ENCODE measurements at places on chromosomes 1 and 21.

DNA sequence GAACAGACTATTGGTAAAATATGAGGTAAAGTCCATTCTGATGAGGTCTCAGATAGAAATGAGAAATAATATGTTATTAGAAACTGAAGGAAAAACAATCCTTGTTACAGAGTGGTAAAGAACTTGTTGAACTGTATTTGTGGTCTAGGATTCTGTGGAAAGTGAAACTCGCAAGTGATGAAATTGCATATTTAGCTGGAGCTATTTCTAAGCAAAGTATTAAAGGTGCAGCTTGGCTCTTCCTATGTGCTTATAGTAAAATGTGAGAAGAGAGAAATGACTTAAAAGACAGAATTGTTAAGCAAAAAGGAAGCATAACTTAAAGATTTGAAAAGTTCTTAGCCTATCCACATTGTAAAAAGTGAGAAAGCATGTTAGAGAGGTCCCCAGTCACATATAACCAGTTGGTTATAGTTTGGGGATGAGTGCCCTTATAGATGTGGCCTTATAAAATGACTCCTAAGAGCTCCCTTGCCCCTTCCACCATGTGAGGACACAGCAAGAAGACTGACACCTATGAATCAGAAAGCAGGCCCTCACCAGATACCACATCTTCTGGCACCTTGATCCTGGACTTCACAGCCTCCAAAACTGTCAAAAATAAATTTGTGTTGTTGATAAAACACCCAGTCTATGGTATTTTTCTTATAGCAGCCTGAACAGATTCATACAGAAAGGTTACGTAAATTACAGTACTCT, 24.8 kb downstream of the PHTF1 start:
- DNase-seq, result no peak

DNA sequence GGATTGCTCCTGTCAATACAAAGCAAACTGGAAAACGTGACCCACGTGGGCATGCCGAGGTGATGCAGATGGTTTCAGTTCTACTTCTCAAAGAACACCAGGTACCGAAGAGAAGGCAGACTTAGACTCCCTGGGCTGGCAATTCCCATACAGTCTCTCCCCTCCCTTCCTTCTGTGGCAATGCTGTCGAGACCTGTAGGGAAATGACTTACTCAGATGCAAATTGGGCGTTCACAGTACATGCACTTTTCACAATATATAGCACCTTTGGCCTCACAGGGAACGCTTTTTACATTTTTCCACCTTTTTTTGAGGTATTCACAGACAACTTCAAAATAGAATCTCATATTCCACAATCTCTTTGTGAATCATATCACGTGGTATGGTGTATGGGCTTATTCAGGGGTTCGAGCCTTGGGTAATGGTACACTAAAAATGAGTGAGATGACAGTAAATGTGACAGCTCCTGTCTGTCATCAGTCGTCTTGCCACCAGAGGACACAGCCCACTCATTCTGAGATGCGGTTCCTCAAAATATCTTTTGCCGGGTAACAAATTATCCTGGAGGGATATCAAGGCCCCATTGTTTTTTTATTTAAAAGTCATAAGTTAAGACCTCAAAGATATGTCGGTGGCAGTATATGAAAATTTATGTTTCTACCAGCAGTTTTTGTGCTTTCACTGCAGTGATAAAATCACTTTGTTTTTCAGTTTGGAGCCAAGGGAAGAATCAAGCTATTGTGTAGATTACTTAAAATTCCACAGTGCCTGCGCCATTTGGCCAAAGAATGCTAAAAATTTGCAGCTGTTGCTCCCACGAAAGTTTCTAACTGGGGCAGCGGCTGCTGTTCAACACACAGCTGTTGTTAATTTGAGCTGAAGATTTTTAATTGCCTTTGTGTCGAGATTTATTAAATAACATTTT, 168.4 kb downstream of the ZZZ3 start:
- peak; percentile 9 for DNase-seq

DNA sequence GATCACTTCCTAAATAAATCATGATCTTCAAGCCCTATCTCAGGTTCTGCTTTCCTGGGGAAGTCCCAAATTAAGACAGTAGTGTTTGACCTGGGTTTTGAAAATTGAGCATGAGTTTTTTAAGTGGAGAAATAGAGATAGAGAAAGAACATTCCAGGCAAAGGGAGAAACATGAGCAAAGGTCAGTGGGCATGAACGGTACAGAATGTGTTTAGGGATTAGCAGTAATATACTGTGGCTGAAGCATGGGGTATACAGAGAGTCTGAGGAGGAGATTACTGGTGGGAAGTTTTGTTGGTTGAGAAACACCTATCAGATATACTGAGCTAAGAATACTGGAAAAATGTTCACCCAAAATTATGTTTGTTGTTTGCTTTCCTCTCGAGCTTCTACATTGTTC, 15.2 kb upstream of the MYSM1 start:
- DNase-seq, result no peak

DNA sequence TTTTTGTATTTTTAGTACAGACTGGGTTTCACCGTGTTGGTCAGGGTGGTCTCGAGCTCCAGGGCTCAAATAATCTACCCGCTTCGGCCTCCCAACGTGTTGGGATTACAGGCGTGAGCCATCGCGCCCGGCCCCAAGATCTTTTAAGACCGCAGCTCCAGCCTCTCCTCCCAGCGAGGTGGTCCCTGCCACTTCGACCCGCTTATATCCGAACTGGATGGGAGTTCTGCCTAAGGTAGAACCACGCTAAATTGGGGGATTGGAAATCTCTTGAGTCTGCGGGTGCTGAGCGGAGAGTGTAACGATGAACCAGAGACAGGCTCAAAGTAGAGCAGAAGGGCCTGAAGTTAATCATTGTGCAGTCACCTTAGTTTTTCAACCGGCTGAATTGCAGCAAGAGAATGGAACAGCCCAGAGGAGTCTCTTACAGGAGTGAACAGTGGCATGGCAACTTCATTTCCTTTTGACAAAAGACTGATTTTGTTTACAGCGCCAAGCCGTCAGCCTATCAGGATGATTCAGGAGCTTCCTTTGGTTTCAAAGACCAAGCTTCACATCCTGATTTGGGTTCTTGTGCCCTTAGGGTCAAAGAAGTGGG, 726 bp upstream of the CYB5R1 start:
- no peak for DNase-seq

DNA sequence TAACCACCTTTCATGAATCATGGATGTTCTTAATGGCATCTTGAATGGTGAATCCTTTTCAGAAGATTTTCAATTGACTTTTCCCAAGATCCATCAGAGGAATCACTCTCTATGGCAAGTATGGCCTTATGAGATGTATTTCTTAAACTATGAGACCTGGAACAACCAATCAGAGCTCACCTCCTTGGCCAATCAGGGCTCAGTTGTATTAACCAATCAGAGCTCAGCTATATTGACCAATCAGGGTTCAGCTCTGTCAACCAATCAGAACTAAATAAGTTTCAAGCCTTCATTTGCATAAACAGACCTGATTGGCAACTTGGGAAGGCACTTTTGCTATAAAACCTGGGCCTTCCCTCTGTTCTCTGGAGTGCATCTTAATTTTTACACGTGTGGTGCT, 13.6 kb upstream of the FAM3B start:
- no peak for DNase-seq

DNA sequence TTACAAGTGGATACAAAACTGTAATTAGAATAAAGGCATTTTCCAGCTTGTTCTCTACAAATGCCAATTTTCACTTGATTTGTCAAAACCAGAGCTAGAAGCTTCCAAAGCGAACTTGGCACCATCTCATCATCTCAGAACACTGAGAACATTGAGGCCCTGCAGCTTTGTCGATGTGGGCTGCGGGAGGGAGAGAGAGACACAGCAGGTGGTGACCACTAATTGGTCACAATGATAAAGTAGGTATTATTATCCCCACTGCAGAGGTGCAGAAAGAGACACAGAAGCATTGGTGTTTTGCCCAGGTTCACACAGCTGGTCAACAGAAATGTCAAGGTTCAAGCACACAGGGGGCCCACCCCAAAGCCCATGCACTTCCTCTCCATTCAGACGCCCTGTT, 72.2 kb upstream of the KRTAP19-8 start:
- no peak for DNase-seq

GRCh38 chr1:61247051-61247825, 164.9 kb downstream of the NFIA start:
- no peak for DNase-seq

GRCh38 chr21:36186506-36187399, 30.1 kb downstream of the DOP1B start:
- no peak for DNase-seq

- DNase-seq, result no peak
Observed at GRCh38 chr21:41280115-41280919, 36.3 kb upstream of the FAM3B start.

- no peak for DNase-seq
Observed at GRCh38 chr1:199854686-199855321, 172.7 kb upstream of the NR5A2 start.

DNA sequence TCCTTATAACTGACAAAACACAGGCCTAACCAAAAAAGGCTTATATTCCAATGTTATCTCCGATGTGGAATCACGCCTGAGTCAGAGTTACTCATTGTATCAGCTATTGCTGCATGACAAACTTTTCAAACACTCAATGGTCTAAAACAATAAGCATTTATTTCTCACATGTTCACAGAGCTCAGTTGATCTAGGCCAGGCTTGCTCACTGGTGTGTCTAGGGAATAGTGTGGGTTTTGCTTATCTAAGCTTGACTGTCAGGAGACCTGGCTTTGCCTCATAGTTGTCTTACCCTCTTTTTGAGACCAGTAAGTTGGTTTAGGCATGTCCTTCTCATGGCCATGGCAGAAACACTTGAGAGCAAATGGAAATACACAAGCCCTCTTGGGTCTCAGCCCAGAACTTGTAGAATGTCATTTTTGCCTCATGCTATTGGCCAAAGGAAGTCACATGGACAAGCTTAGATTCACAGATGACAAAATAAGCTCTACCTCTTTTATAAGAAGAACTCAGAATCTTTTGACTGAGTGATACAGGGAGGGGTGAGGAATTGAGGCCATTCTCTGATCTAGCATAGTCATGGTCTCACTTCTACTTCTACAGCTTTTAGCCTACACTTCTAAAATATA, 130.8 kb downstream of the HMCN1 start:
- DNase-seq, result peak; percentile 58

GRCh38 chr1:33387625-33388024, 43.3 kb downstream of the PHC2 start:
- no peak for DNase-seq

DNA sequence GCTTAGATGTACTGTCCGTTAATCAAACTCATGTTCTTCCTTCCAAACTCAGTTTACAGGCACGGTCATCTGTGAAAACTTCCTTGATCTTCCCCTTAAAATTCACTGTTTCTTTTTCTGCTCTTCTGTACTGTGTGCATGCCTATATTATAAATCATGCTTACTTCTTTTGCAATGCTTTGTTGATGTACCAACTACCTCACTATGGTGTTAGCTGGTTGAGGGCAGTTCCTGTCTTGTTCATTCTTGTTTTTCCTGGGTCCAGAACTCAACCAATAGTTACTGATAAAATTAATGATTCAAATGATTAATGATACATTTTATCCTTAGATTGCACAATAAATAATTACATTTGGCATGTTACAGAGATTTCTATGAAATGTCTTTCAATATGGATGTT, 163.8 kb downstream of the CHRM3 start:
- no peak for DNase-seq

- DNase-seq, result no peak
Observed at GRCh38 chr21:31078216-31078615, 39.9 kb upstream of the KRTAP19-8 start.

DNA sequence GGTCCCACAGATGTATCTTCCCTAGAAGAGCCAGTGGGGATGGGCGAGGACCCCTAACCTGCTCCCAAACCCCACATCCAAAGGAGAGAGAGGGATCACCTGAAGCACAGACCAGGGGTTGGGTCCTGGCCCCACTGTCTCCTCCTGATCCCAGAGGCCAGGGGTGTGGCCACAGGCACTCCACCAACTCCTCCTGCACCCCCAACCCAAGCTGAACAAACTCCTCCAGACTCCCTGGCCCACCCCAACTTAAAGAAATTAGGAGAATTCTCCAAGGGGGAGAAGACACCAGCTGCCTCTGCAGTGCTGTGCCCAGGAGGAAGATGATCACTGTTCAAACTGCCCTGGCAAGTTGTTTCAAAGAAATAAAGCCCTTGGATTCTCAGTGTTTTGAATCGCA, 4.5 kb upstream of the PRAMEF12 start:
- no peak for DNase-seq

GRCh38 chr1:201509601-201510374, 2.9 kb upstream of the CSRP1 start:
- no peak for DNase-seq

DNA sequence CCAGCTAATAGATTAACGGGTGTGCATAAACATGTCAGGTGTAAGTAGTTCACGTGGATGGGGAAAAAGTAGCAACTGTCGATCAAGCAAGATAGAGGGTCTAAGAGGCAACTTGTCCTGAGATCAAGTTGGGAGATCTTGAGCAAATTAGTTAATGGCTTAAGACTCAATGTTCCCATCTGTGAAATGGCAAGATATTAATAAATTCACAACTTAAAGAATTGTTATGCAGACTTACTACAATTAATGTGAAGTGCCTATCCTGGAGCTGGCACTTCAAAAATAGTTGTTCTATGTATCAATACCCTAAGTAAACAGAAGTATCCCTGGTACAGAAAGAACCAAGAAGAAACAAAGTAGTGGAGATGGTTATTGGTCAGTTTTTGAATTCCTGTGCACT, 312.4 kb downstream of the ASTN1 start:
- DNase-seq, result no peak

DNA sequence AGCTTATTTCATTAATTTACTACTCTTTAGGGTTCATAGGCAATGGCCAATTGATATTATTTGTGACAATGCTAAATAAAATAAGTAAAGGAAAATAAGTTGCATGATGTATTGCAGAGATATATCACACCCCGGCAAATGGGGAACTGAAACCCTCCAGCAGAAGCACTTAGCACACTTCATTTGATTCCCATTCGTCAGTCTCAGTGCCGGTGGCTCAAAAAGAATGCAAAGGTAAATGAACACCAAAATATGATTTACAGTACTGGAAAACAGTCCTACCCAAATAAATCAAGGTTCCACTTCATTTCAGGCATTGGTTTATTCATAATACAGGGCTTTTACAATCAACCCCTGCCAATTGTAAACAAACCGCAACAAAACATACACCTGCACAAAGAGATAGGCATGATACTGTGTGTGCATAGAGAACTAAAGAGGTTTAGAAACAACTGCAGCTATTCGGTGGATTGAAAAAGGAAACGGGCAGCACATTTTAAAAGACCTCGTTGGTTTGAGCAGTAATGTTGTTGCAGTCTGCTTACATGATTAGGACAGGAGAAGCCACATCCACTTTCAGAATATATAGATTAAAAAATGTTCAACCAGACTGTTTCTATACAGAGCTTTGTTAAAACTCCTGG, 1019.2 kb downstream of the TTLL7 start:
- DNase-seq, result no peak

DNA sequence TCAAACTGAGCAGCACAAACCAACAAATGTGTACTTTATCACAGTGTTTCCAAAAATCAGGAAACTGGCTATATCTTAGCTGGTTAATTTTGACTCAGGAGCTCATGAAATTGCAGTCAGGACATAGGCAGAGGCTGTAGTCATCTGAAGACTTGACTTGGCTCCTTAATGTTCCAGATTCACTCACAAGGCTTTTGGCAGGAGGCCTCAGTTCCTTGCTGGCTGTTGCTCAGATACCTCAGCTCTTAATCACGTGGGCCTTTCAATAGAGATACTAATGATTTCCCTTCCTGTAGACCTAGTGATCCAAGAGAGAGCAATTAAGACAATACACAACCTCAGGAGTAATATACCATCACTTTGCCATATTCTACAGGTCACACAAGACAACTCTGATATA, 537.7 kb downstream of the BRINP3 start:
- DNase-seq, result peak; percentile 1

All from amniotic stem cell (primary cell).